ENCODE measurements at places on chromosomes 3 and 15.

- DNase-seq = no peak
Measured at GRCh38 chr3:104437131-104437750, 929.5 kb upstream of the ALCAM start.

- no peak for DNase-seq
Measured at GRCh38 chr3:30319713-30320112, 286.7 kb upstream of the TGFBR2 start.

- no peak for DNase-seq
Measured at GRCh38 chr15:32691689-32692038, 26.1 kb upstream of the GREM1 start.

DNA sequence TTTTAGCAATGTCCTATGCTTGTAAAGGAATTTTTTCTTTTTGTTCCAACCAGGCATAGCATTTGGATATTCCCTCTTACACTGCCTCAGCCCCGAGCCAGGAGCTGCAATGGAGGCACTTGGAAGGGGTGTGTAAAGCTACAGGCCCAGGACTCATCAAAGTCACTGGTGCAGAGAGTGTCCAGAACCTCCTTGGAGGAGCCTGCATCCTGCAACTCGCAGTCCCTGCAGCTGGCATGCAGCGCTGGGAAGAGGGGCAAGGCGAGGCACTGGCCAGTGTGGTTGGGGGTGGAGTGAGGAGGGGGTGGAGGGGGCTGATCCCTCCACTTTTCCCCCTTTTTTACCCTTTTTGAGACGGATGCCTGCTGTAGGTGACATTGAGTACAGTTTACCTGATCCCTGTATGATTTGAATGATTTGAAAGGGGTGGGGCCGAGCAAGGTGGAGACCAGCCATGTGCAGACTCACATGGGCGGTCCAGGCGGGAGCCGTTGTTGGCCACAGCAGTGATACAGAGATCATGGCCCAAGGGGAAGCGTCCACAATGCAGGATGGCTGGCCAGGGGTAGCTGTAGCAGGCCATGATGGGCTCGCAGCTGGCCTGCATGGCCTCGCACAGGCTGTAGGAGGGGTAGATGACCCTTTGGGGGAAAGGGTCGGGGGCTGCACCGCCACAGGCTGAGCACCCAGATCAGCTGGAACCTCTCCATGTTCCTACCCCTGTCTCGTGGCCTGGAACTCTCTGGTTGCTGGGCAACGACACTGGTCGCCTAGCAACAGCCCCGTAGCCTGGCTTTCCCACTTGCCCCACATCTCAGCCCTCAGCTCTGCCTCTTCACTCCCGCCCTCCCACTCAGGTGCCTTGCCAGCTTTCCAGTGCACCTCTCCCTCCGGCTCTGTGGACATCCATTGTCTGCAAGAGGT, 7.9 kb downstream of the P4HTM start:
- DNase-seq = peak; percentile 27

DNA sequence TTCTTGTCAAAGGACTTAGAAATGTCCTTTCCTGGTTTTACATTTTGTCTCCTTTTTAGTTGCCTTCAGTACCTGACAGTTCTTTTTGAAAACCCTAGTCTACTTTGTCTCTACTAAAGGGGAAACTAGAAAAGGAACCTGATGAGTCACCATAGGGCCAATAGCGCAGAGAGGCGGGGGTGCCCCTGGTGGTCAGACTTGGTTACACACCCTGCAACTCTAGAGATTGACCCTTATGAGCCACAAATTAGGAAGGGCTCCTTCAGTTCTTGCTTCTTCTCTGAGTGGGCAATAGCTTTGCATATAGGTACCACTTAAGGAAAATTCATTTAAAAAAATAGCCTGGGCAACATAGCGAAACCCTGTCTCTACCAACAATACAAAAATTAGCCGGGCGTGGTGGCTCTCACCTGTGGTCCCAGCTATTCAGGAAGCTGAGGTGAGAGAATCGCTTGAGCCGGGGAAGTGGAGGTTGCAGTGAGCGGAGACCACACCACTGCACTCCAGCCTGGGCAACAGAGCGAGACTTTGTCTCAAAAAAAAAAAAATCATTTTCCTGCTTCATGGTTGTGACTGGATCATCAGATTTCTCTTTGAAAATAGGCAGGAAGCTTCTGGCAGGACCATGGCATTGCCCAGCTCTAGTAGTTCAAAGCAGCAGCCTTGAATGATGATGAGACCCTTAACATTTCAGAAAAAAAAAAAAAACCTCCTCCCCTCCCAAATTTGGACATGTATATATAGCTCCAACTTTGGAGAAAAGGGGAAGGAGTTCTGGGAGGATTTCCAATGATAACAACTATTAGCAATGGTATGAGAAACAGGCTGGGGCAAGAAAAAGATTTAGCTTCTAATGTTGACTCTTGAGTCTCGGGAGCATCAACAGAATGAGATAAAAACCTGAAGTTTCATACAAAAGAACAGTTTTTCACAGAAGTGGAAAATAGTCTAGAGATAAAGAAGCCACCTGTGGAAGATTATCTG, 45.2 kb upstream of the RASA2 start:
- peak; percentile 25 for DNase-seq

DNA sequence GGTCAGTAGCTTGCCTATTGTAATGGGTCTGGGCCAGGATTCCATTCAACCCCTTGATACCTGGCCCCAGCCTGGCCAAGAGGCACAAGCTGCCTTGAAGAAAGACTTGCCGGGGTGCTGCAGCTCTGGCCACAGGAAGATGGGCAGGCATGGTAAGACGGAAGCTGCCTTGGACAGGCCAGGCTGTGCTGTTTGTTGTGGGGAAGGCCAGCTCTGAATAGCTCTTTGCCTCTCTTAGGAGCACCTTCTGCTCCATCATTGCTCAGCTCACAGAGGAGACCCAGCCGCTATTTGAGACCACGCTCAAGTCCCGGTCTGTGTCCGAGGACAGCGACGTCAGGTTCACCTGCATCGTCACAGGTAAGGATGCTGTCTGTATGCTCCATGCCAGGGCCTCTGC, 10.1 kb downstream of the ALPK3 start:
- DNase-seq = no peak

All from D721Med (cell line).